Fibroblast of mammary gland (primary cell): ENCODE measurements at places on chromosomes 11 and 22.

- no peak for DNase-seq
Observed at GRCh38 chr11:4830909-4831308, 9.8 kb downstream of the OR51F2 start.

- no peak for DNase-seq
Observed at GRCh38 chr11:123532131-123532530, 102.1 kb downstream of the GRAMD1B start.

GRCh38 chr11:36438126-36438525 is 71.9 kb downstream of the TRAF6 start:
- DNase-seq, result no peak

DNA sequence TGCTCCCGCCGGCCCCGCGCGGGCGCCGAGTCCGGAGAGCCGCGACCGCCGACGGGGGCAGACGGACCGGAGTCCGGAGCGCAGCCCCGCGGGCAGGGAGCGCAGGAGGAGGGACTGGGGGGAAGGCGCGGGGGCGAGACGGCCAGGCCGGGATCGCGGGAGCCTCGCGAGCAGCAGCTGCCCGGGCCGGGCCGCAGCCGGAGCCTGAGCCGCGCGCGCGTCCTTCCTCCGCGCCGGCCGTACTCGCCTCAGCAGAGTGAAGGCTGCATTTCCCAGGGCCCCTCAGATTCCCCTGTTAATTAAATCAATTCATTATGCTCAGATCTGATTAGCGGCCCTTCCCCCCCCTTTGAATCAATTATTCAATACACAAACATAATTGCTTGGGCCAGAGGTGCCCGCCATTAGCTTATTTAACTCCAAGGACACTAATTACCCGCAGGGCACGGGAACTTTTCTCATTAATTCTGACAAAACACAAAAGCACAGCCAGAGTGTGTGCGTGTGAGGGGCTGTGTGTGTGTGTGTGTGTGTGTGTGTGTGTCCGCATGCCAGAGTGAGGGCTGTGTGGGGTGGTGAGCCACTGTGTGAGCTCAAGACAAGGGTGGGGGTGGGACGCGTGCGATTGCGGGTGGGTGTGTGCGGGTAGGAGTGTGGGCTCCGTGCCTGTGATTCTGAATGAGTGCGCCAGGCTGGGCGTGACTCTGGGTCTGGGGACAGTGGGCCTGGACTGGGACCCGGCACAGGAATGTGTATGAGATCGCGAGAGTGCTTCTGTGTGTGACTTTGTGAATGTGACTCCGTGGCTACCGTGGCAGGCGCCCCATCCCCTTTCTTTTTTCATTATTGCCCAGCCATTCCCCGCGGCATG is 5.1 kb upstream of the LMO1 start:
- no peak for DNase-seq

GRCh38 chr22:21641417-21641788 is 699 bp upstream of the SDF2L1 start:
- peak; percentile 58 for DNase-seq

- peak; percentile 25 for DNase-seq
Observed at GRCh38 chr22:50268655-50269113, 1.5 kb downstream of the MAPK11 start.

DNA sequence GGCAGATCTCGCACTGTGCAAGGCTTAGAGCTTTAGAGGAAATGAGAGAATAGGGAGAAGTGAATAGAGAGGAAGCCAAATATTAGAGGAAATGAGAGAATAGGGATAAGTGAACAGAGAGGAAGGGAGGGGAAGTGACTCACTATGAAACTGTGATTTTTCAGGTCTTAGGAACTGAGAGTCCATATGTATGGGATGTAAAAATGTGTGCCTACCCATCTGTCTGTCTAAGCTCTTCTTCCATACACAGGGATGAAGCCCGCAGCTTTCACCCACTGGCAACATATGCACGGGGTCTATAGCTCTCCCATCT is 6.4 kb upstream of the CCDC86 start:
- DNase-seq, result peak; percentile 58

DNA sequence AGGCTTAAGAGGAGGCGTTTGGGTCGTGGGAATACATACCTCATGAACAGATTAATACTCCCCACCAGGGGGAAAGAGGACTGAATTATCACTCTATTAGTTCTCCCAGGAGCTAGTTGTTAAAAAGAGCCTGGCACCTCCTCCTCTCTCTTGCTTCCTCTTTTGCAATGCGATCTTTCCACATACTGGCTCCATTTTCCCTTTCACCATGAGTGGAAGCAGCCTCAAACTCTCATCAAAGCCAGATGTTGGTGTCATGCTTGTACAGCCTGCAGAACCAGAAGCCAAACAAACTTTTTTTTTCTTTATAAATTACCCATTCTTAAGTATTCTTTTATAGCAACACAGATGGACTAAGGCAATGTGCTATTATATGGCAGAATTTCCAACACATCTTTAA is 258.5 kb downstream of the FAM76B start:
- DNase-seq, result peak; percentile 85

DNA sequence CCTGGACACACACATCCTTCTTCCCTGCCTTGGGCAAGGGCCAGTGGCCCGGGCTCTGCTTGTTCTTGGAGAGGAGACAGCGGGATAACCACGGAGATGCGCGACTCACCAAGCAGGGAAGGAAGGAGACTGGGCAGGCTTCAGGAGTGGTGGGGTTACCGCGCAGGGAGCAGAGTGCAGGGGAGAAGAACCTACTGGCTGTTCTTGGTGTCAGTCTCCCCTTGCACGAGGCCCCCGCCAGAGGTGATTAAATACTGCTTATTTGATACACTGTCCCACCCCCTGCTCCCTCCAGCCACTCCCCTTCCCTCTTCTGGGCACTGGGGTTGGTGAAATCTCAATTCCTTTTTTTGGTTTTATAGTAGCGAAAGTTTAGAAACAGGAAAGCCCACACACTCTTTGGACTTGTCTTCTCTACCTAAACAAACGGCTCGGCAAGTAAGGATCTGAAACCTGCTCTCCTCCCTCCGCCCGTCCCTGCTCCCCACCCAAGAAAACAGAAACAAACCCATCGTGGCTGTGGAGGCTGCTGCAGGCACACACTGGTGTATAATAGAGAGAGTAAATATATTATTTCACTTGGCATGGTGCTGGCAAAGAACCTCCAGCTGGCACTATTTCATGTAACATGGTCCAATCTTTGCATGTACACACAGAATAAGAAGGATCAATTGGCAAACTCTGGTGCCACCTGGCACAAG is 10.8 kb downstream of the LARGE2 start:
- peak; percentile 52 for DNase-seq

DNA sequence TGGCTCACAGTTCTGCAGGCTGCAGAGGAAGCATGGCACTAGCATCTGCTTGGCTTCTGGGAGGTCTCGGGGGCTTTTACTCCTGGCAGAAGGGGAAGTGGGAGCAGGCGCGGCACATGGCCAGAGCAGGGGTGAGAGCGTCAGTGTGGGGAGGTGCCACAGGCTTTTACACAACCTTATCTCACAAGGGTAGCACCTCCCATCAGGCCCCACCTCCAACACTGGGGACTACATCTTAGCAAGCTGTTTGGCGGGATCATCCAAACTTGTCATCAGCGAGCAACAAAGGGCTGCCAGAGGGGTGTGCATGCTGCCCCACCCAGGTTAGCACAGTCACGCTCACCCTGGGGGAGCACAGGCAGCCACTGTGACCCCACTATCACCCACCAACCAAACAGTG is 18.9 kb upstream of the YPEL1 start:
- peak; percentile 33 for DNase-seq

DNA sequence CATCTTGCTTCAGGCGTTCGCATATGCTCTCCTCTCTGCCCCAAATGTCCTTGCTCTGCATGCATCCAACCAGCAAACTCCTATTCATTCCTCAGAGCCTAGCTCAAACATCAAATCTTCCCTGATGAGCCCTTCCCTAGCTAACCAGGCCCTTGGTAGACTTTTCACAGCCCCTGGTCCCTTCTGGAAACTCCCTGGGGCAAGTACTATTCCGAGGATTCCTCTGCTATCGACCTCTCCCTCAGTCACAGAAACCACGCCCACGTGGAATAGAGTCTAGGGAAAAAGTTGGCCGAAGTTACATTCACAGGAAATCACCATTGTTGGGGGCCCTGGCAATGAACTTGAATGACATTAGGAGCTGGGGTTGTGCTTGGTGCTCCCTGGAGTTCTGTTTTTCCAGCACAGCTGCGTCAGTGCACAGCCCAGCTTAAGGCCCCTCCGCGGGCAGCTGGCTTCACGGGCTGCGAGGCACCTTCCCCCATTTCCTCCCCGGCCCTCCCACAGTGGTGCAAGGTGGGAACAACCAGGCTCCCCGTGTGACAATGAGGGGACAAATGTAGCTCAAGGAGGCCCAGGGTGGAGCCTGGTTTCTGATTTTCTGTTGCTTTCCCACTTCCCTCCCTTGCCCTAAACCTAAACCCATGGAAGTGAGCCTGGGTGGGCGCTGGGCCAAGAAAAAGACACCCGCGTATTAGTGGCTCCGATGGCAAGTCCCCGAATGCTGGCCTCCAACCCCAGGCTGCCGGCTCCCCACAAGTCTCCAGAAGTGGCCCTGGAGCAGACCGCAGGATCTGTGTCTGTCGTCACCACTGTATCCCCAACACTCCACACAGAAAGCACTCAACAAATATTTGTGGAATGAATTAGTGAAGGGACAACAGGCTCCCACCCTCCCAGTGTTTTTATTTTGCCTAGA is 4.3 kb upstream of the ATP5MGL start:
- peak; percentile 45 for DNase-seq

DNA sequence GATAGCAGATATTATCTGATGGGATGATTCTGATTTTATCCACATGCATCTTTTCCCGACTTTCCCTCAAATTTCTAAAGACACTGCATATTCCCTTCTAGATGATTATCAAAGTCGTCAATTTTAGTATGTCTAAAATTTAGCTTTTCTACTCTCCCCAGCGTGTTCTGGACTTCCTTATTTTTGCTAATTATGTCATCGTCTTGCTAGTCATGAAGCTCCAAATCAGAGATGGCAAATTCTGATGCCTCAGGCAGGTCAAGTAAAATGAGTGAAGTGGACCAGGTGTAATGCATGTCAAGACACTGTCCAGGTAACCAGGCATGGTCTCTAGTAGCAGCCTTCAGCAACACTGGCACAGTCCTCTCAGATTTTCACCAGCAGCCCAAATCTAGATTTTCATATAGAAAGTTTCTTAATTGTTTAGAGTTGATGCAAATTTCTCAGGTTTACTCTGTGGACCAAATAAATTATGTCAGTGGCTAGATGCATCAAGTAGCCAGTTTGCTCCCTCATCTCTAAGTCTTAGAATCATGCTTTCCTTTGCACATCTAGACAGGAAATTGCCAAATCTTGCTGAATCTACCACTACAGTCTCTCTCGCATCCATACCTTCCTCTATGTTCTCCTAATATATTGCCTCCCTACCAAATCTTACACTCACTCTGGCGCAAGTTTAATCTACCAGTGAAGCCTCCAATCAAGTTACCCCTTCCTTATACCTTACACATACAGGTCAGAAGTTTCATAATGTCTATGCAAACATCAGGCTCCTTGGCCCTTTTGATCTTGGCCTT is 10.6 kb downstream of the HSD17B12 start:
- no peak for DNase-seq

- DNase-seq, result peak; percentile 81
Observed at GRCh38 chr11:70333261-70333660, 62.8 kb downstream of the PPFIA1 start.

DNA sequence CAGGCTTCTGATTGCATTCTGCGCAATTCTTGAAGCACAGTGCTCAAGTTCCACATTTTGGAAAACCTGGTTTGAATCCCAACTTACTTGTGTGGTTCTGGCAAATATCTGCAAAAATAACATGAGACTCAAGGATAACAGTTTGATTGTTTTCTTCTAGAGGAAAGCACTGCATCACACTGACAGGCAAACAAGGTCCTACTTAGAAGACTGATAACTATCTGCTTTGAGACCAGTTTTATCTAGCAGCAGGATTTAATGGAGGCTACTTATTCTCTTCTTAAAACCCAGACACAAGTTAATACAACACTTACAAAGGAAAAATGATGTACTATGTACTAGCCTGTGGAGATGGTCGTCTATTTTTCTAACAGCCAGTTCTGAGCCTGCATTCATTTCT is 41.4 kb downstream of the RIC3 start:
- DNase-seq, result no peak

GRCh38 chr11:75351791-75352587 is 528 bp upstream of the ARRB1 start:
- DNase-seq, result no peak

GRCh38 chr22:23397613-23398567 is 182.2 kb downstream of the IGLL1 start:
- no peak for DNase-seq

- DNase-seq, result no peak
Observed at GRCh38 chr11:119726585-119727522, 2.1 kb downstream of the NECTIN1 start.

DNA sequence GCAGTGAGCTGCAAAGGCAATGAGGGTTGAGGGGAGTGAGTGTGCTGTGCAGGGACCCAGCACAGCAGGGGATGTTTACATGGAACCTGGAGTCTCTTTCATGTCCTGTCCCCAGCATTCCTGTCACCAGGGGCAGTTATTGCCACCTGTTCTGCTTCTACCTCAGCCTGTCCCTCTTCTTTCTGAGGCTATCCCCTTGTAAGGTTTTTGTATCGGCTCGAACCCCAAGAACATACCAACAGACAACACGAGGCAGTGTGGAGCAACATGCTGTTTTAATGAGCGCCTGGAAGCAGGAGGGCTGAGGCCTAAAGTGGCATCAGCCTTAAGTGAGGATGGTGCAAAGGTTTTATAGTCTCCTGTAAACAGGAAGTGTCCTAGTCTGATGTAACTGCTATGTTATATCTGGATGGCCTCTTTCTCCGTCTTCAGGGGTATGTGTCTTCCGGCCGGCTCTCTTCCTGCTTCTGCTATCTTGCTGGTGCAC is 3.9 kb downstream of the SCGB2A2 start:
- DNase-seq, result no peak

DNA sequence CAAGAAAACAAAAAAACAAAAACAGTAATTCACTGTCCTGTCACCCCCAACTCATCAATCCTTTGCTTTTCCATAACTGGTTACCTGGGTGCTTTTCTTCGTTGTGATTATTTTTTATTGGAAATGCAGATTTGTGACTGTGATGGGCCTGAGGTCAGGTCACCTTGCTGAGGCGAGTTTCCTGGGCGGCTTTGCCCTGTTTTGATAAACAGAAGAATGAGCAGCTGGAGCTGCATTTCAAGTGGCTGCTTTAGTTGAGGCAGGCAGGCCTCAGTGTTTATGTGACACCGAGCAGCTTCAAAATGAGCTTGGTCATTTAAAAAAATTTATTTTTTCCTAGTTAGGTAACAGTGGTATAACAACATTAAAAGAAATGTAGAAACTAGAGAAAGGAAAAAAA is 22.2 kb downstream of the PTPRJ start:
- no peak for DNase-seq

- DNase-seq, result no peak
Observed at GRCh38 chr11:115500547-115501501, 3.4 kb downstream of the CADM1 start.

DNA sequence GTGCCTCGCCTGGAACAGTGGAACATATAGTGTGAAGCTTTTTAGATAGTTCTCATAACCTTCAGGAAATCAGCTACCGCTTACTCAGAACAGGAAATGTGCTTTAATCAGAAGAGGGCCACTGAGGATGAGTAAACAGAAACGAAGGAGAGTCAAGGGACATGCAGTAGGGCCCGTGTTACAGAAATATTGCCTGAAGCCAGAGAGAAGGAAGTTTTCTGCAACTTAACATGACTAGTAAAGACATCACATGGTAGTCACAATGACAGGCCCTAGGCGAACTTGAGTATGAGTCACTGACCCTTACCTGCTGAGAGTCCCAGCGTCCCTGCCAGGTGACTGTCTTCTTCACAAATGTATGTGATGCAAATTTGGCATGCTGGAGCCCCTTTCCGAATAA is 39.4 kb downstream of the CARD18 start:
- DNase-seq, result no peak

- DNase-seq, result peak; percentile 48
Observed at GRCh38 chr11:64745521-64746328, 1.8 kb upstream of the RASGRP2 start.
